ENCODE measurements at places on chromosomes 1 and 21. TPM values are rescaled to one million over a fixed set of nuclear protein-coding genes. Genes with fewer than 3 reads are reported as not detected.

PPFIA4 gene
- 45.4 TPM for total RNA-seq

- no peak for DNase-seq
These were observed 206.8 kb downstream of the PAPPA2 start for GRCh38 chr1:176669782-176670181.

- DNase-seq, result no peak
These were observed 909 bp upstream of the PAXBP1 start for GRCh38 chr21:32772281-32773047.

CALML6 gene
- total RNA-seq, result 0.20 TPM

PRMT6 gene
- total RNA-seq, result 3.8 TPM

DNA sequence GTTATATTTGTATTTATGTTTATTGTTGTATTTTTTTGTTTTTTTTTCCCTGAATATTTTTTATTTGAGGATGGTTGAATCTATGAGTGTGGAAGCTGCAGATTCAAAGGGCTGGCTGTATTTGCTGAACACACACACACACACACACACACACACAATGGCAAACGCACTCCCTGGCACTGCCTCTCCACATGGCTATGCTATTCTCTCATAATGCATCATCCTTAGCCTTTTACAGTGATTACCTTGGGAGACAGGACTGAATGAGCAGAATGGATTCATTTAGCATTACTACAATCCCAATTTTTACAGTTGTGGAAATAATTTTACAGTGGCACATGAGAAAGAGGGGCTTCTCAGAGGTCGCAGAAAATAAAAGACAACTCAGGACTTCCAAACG is 390.1 kb downstream of the PCP4 start:
- no peak for DNase-seq

DNA sequence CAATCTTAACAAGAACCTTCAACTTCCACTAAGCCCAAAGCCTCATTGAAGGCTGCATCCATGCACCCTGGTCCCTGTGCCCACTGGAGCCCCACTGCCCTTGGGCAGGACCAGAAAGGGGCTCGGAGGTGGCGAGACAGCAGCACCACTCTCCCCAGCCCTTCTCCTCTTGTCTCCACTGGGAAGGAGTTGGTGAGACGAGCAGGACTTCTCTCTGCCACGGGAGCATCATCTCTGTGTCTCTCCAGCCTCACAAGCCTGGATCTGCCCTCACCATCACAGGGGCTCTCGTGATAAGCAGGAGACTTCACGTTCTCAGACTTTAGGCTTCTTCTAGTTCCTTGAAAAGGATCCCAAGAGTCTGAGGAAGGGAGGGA is 7.2 kb upstream of the ETV3L start:
- DNase-seq, result no peak

DNA sequence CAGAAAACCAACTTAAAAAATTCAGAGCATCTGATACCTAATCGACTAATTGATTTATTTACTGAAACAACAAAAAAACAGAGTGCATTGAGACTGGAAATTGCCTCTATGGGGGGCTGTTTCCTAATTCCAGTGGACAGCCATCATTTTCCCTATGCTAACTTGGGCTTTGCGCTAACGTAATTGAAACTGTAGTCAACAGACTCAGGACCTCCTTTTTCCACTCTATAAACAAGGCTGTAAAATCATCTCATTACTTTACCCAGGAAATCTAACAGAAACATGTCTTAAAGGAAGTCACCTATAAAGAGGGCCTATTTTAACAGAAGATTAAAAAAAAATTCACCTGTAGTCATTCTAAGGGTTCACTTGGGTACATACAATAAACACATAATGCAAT is 2.1 kb downstream of the ERG start:
- no peak for DNase-seq

ZBED6 gene
- total RNA-seq, result 19.4 TPM

GRCh38 chr1:78286686-78287085 is 204.1 kb upstream of the PTGFR start:
- no peak for DNase-seq

SHCBP1L gene
- total RNA-seq, result not detected

TMEM183A gene
- total RNA-seq, result 21.5 TPM

- no peak for DNase-seq
These were observed 172.9 kb downstream of the DISC1 start for GRCh38 chr1:231799363-231799986.

PPIAL4G gene
- not detected for total RNA-seq

FBXO42 gene
- total RNA-seq, result 19.7 TPM

All from heart right ventricle (tissue), 16 donors.